Globus pallidus (tissue), 1 donor: ENCODE measurements at places on chromosomes 2 and 18.
A peak's percentile ranks its signal among the peaks of the same experiment; 100 is the strongest.

GRCh38 chr2:163324677-163325076 lies 411.1 kb downstream of the FIGN start:
- DNase-seq: no peak

DNA sequence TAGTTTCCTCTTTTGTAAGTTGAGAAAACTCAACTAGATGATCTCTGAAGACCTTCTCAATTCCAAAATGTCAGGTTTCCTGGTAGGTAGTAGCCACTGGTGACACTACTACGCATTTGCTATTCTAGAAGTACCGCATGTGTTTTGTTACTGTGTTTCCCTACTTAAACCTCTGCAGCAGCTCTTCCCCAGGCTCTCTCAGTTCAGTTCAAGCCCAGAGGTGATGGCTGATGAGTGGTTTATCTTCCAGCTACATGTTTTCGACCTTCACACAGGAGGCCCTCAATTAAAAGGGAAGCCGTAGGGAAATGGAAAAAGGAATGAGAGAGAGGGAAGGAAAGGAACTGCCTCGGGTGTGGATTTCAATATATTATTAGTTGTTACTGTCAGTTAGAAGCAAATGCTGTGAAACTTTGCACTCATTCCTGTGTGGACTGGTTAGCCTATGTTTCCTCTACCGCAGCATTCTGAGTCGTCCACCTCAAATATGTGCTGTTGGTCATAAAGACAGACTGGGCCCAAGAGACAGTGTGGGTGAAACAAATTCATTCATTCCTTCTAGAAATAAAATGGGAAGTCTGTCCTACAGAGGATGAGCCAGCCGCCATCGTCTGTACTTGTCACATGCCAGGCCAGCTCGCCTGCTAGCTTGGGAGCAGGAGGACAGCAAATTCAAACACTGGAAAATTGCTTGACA lies 455.2 kb upstream of the RAB12 start:
- no peak for DNase-seq

DNA sequence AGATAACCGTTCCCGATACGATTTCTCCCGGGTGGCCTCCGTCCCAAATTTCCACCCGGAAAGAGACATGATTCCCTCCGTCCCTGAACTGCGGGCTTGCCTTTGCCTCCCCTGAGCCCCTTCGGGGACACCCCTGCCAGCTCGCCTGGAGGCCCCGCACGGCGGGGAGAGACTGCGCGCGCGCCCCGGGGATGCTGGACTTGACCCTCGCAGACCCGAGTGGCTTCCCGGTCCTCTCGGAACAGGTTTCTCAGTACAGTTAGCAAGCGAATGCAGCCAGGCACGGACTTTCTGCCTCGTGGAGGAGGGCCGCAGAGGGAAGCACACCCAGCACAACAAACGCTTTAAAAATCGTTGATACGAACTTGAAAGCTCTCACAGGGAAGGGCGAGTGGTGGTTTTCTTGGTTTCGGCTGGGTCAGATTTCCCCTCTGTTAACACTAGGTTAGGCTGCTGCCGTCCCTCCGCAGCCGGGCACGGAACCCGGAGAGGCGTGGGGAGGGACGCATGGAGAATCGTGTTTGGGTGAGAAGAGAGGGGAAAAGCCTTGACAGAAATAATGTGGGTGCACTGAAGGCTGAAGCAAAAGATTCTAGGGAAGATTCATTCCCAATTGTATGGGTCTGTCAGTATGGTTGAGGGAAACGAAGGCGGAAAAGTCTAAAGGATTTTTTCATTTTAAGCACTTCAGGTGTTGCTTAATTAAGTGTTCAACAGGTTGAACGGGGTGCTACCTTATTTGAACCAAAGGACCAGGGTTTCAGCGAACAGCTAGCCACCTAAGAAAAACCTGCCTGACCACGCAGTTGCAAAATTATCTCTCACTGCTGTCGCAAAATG lies 916 bp downstream of the TNFRSF11A start:
- DNase-seq: no peak

- no peak for DNase-seq
Measured at GRCh38 chr2:34320056-34320455, 721.0 kb upstream of the FAM98A start.

- peak; percentile 5 for DNase-seq
Measured at GRCh38 chr18:59357928-59358327, 1.1 kb downstream of the LMAN1 start.

- DNase-seq: no peak
Measured at GRCh38 chr2:133992454-133992853, 261.4 kb upstream of the MGAT5 start.

DNA sequence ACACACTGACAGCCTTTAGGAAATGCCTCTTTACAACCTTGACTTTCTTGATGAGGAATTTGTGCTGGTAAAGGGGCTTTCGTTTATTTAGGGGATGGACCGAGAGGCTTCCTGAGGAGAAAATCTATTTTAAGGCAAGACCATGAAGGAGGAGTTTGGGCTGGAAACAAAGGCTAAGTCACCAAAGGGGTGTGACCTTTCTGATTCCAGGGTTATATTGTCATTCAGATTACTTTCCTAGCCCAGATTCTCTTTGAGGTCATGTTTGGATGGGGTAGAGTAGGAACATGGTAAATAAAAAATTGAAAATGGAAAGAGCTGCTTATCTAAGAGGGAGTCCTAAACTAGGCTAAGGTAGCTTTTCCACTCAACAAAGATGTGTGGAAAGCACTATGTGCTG lies 77.1 kb upstream of the UGP2 start:
- no peak for DNase-seq

- DNase-seq: no peak
Measured at GRCh38 chr18:44796429-44797428, 116.0 kb downstream of the SETBP1 start.

DNA sequence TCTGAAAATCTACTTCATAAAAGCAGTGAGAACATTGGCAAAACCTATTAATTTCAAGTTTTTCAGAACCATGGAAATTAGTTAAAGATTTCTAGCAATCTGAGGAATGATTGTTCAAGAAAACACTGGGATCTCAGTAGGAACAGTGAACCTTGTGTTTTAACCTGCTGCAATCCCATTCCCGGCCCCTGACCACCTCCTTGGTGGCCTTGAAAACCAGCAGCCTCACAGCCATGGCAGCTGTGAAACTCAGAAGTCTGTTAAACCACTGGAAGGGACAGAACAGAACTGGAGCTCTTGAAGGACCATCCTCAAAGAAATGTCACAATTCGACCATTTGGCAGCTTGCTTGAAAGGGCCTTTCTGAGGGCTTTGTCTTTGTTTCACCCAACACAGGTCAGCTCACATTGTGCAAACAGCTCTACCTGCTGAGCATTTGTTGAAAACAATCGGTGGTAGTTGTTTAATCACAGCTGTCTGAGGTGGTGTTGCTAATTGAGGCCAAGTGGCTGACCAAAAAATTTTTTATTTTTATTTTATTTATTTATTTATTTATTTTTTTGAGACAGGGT lies 25.8 kb downstream of the NEDD4L start:
- no peak for DNase-seq

GRCh38 chr2:1750933-1751766 lies 6.8 kb upstream of the PXDN start:
- peak; percentile 39 for DNase-seq

GRCh38 chr18:23163786-23164533 lies 28.7 kb downstream of the CABLES1 start:
- DNase-seq: no peak

- DNase-seq: no peak
Measured at GRCh38 chr2:38580115-38580636, 22.6 kb downstream of the HNRNPLL start.

GRCh38 chr2:202944408-202944807 lies 32.3 kb downstream of the CARF start:
- no peak for DNase-seq

GRCh38 chr18:57931038-57931437 lies 113.0 kb upstream of the NEDD4L start:
- DNase-seq: no peak

DNA sequence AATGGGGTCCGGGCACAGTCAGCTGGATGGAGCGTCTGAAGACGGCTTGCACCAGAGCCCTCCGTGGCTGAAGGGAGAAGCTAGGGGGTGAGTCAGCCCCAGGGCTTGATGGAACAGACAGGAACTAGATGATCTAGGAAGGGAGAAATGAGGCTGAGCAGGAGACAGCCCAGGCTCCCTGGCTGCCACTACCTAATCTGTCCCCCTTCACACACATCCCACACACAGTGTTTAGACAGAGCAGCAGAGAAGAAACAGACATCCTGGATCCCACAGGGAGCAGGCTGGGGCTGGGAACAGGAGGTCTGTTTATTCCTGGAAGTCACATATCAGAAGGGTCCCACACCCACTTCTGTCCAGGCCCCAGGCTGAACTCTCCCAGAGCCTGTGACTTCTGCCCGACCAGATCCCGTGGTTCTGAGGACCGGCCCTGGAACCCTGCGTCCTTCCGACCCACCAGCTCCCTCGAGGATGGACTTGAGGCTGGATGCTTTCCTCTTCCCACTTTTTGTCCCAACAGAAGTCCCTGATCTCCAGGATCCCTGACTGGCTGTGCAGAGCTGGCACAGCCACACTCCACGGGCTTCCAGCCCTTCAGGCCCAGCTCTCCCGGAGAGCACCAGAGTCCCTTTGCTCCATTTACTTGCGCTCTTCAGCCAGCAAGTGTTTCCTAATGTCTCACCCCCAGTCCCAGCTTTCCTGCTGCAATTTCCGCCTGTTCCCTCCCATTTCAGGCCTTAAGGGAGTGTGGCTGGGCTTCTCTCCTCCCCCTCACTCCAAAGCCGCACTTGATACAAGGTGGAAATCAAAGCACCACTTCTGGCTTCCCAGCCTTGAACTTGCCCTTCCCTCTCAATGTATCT lies 1.5 kb upstream of the GPBAR1 start:
- no peak for DNase-seq

DNA sequence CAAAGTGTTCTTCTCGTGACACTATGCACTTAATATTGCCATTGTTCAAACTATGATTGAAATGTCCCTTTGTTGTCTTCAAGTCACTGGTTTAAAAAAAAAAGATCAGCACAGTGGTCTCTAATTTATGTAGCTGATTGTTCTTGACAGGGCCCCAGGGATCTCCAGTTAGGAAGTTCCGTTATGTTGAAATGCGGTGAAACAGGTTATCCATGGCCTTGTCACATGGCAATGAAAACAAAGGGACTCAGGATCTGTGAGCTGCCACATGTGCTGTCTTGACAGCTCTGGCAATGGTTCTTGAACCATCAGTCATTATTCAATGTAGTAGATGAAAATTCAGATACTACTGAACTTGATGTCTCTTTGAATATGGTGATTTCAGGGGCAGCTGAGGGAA lies 147.4 kb downstream of the SETBP1 start:
- DNase-seq: no peak

DNA sequence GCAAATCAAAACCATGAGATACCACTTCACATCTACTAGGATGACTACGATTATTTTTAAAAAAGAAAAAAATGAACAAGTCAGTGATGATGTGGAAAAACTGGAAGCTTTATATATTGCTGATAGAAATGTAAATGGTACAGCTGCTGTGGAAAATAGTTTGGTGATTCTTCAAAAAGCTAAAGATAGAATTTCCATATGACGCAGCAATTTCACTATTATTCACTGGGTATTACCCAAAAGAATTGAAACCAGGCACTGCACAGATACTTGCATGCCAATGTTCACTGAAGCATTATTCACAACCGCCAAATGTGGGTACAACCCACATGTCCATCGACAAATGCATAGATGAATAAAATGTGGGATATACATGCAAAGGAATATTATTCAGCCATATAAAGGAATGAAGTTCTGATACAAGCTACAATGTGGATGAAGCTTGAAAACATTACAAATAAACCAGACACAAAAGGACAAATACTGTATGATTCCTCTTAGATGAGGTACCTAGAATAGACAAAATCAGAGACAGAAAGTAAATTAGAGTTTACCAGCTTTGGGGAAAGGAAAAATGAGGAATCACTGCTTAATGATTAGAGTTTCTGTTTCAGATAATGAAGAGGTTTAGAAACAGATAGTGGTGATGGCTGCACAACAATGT lies 11.1 kb downstream of the RTTN start:
- DNase-seq: no peak

- no peak for DNase-seq
Measured at GRCh38 chr2:188937228-188938220, 36.6 kb upstream of the COL3A1 start.

- DNase-seq: no peak
Measured at GRCh38 chr18:10081492-10081891, 167.7 kb downstream of the VAPA start.

DNA sequence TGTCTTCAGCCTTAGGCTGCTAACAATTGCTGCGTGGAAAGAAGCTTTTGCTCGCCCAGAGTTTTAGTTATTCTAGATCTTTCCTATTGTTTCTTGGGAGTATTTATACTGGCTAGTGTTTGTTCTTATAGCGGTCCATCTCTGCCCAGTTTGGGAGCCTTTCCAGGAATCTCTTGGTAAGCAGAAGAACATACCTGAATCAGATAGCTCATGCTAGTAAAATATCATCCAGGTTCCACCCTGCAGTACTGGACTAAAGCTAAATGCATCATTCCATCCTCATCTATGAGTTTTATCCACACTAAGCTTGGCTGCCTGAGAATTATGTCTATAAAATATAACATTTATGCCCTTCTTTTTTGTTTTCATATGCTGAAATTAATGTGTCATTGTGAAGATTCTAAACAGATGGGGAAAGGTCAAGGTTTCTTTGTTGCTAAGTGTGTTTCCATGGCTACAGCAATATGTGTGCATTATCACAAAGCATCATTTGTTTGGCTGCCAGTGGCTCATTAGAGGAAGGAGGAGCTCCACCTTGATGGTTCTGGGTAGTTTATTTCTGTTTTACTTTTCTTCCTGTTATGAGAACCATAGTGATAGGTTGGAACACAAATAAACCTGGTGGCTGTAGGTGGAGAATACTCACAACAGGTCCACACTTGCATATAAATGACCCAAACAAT lies 182.8 kb downstream of the PIK3C3 start:
- no peak for DNase-seq

DNA sequence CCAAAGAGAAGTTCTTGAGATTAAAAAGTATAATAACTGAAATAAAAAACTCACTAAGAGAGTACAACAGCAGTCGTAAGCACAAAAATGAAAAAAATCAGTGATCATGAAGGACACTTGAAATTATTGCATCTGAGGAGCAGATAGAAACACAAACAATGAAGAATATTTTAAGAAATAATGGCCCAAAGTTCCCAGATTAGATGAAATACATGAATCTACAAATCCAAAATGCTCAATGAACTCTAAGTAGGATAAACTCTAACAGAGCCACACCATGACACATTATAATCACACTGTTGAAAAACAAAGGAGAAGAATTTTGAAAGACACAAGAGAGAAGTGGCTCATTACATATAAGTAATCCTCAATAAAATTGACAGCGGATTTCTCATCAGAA lies 31.9 kb upstream of the EMILIN2 start:
- DNase-seq: no peak

- no peak for DNase-seq
Measured at GRCh38 chr18:29123706-29124530, 947.0 kb upstream of the CDH2 start.

DNA sequence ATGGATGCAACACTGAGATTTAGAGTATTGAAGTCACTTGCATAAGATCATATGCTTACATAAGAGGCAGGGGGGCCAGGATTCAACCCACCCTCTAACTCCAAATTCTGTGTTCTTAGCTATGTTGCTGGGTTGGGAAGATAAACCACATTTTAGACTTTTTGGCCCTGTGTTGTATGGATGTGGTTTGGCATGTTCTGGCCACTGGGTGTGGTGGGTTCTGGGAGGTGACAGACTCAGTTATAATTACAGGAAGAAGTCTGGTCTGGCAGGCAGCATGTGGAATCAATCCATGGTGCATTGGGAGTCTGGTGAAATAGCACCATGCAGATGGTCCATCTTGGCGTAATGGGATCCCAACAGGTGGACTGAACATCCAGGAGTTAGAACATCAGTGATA lies 138.9 kb downstream of the LTBP1 start:
- DNase-seq: no peak
